Mucosa of descending colon (tissue), 3 donors: ENCODE measurements at places on chromosomes 1 and 21. TPM values are rescaled to one million over a fixed set of nuclear protein-coding genes. Genes with fewer than 3 reads are reported as not detected.

- DNase-seq, result no peak
Observed at GRCh38 chr21:36602735-36603134, 96.2 kb upstream of the SIM2 start.

DNA sequence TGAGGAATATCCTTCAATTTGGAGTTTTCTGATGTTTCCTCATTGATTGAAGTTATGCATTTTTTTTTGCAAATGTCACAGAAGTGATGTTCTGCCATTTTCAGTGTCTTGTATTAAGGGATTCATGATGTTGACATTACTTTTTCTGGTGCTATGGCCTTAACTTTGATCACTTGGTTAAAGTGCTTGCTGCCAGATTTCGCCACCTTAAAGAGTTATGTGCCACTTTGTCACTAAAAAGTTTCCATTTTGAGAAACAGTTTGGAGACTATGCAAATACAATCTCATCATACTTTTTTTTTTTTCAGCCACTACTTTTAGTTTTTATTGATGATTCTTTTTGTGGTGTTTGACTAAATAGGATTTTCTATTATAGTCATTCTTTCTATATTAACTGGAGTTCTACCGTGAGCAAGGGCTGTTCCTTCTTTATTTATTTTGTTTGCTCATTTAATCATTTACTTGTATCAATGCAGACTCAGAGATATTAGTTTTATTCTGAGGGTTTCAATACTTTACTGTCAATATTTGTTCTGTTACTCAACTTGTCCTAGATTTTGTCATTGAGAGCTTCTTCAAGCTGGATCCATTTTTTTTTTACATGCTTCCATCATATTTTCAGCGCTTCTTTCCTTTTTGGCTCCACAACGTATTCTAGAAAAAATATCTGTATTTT, 3.2 kb downstream of the GBP7 start:
- no peak for DNase-seq

DNA sequence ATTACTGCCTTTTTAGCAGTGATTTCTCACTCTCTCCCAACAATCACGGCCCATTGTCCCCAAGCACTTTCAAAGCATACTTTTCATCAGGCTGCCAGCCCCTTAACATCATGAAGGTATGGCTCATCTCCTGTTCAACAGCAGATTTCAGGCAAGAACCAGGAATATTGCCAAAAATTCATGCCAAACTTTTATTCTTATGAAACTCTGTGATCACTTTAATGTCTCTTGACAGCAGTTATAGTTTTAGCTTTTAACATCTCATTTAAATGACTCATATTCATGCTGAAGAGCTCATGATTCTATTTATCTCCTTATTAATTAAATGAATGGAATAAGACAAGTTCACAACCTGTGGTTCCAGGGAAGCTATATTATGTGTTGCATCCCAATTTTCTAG, 235.1 kb downstream of the GRIK1 start:
- no peak for DNase-seq

DNA sequence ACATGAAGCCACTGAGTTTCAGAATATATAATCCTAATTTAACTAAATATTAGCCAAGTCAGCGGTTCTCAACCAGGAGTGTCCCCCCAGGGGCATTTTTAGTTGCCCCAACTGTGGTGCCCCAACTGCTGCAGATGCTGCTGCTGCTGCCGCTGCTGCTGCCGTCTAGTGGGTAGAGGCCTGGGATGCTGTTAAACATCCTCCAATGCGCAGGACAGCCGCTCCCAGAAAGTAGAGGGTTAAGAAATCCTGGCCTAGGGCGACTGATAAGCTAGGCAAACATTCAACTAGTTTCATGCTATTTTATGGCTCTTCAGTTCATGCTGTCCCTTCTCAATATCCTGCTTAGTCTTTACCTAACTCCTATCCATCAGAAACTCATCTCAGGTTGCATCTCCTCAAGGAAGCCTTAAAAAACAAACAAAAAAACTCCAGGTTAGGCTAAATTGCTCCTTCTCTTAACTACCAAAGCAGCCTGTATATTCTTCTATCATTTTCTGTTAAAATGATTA, 9.9 kb upstream of the DCAF6 start:
- DNase-seq, result peak; percentile 68

DNA sequence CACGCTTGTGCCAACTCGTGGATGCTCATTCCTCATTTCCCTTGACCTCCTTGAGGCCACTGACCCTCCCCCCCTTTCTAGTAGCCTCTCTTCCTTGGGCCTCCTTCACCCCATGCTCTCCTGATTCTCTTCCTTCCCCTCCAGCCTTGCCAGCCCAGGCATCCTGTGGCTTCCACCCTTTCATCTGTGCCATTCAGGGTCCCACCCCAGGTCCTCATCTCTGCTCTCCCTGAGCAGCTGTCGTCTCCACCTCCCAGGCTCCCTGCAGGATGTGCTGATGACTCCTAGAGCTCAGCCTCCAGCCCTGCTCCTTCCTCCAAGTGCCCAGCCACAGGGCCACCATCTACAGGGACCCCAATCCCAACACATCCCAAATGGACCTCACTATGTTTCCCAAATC, 197.4 kb downstream of the GRIK3 start:
- DNase-seq, result no peak

DNA sequence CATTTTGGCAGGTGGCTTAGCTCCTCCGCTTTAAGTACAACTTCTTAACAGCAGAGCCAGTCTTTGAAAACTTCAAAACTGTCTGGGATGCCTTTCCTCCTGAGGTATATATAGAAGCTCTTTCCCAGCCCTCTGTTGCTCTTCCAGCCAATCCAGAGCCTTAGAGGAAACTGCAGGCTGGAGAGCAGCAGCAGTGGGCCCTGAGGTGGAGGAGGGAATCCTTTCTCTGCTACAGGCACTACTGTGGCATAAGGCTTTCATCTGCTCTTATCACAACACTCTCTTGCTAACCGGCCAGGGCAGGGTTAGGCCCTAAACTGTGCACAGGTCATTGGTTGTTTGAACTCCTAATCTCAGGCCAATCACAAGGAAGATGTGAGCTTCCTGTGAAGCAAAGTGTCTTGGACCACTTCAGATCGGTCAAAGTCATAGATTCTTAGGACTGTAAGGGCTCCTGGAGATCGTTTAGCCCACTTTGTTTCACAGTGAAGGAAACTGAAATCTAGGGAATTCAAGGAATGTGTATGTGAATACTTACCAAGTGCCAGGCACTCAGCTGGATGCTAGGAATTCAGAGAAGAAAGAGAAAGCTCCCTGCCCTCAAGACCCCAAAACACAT, at the start of gene RGS5:
TSS of gene RGS5 (minus strand) at position 84 of the 619 bp plus-strand sequence. CDS start at position 3, 81 bp downstream.
- DNase-seq, result no peak

- DNase-seq, result no peak
Observed at GRCh38 chr1:3495776-3496745, 41.6 kb downstream of the ARHGEF16 start.

GRCh38 chr1:197675583-197676208, 99.6 kb downstream of the DENND1B start:
- DNase-seq, result no peak

ZNF593OS gene
- not detected for total RNA-seq

GRCh38 chr1:229105822-229106525, 164.9 kb upstream of the RAB4A start:
- DNase-seq, result no peak

EFNA3 gene
- 17.4 TPM for total RNA-seq

GRCh38 chr1:201096977-201097856, 15.0 kb downstream of the CACNA1S start:
- DNase-seq, result no peak

DNA sequence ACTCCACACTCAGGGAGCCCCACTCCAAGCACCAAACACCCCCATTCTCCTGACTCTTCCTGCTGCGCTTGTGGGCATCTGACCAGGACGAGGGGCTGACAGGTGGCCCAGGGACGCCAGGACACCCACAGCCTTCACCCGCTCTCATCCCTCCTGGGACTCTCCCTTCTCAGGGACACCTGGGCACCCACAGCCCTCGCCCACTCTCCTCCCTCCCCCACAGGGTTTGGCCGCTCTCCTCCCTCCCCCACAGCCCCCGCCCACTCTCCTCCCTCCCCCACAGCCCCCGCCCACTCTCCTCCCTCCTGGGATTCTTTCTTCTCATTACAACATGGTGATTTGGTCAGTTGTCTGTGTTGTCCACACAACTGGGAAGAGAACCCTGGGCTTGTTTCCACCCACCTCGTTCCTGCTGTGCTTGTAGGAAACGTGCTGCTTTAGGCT, 43.4 kb downstream of the PRDM15 start:
- peak; percentile 52 for DNase-seq

- no peak for DNase-seq
Observed at GRCh38 chr1:21495225-21495820, 13.9 kb upstream of the ALPL start.

DNA sequence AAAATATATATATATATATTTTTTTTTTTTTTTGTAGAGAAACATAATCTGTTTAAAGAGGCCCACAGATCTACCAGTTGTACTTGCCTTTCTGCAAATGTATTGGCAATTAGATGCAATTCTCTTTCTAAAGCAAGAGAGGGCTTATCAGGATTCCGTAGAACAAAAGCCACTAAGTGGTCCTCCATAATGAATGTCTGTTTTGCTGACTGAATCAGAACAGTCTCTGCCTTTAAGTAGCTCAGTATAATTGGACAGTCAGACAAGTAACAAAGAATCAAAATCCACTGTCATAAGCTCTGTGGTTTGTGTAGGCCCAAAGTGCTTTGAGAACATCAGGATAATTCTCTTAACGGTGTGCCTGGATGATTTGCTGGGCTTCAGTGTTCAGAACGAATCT, 17.3 kb downstream of the SARS1 start:
- no peak for DNase-seq
